Small intestine (tissue), 16 donors: ENCODE measurements at places on chromosomes 4 and X. TPM values are rescaled to one million over a fixed set of nuclear protein-coding genes. Genes with fewer than 3 reads are reported as not detected.
A peak's percentile ranks its signal among the peaks of the same experiment; 100 is the strongest.

- peak; percentile 24 for DNase-seq
These were observed 424.5 kb upstream of the CTSO start for GRCh38 chr4:156378033-156378665.

DNA sequence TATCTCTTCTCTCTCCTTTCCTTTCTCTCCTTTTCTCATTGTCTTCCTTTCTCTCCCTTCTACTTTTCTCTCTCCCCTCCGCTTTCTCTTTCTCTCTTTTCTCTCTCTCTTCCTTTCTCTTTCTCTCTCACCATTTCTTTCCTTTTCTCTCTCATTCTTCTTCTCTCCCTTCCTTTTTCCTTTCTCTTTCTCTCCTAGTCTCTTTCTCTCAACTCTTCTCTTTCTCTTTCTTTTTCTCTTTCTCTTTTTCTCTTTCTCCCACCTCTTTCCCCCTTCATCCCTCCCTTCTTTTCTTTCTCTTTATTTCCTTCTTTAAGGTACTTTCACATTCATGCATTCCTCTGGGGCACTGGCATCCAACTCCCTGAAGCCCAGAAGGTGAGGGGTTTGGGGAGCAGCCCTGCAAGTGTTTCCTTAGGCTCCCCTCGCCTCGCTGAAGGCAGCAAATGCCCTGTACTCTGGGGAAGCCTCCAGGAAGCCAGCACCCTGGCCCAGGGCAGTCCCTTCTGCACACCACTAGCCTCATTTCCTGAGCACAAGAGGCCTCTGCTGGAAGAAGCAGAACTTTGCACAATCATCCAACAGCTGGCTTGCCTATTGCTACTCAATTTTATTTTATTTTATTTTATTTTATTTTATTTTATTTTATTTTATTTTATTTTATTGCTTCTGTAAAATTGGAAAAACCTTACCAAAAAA is 124.2 kb downstream of the NFKB1 start:
- DNase-seq: peak; percentile 35

GRCh38 chr4:47862297-47862696 is 24.4 kb upstream of the CORIN start:
- no peak for DNase-seq

ATP6AP1 gene
- 34.0 TPM for polyA plus RNA-seq

DNA sequence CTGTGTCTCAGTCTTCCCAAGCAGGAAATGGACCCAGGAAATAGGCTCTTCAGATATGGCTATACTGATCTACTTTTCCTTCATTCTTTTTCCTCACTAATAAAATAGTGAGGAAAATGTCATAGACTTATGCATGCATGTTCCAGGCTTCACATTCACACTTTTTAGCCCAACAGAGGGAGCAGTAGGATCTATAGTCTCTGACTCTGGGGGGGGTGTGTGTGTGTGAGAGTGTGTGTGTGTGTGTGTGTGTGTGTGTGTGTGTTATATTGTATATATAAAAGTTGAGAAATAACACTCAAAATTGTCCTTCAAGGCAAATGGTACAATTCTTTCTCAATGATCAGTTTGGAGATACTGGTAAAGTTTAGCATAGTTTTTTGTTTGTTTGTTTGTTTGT is 297.2 kb upstream of the GALNT7 start:
- DNase-seq: no peak
